Nucleus accumbens (tissue), 56 donors: ENCODE measurements at places on chromosomes 13 and 19.

DNA sequence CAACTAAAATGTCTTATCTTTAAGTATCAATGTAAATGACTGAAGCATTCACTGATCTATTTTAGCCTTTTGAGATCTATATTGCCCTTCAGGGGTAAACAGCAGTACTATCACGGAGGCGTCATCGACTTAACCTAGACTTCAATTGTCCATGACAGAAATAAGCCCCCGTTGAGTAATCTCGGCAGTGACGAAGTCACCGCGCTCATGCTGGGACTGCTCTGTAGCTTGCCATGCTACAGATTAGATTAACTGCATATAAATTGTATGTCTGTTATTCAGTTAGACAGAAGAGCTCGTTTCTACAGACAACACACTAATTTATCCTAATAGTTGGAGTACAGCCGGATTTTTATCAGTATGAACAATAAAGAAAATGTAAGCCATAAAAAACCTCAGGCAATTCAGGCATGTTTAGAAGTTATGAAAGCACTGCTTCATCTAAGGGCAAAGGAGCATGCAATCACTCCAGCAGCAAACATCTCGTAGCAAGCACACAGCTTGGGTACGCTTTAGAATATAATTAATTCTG is 56.6 kb downstream of the TUBGCP3 start:
- no peak for DNase-seq

GRCh38 chr13:110239280-110240125 is 67.5 kb downstream of the COL4A1 start:
- no peak for DNase-seq

DNA sequence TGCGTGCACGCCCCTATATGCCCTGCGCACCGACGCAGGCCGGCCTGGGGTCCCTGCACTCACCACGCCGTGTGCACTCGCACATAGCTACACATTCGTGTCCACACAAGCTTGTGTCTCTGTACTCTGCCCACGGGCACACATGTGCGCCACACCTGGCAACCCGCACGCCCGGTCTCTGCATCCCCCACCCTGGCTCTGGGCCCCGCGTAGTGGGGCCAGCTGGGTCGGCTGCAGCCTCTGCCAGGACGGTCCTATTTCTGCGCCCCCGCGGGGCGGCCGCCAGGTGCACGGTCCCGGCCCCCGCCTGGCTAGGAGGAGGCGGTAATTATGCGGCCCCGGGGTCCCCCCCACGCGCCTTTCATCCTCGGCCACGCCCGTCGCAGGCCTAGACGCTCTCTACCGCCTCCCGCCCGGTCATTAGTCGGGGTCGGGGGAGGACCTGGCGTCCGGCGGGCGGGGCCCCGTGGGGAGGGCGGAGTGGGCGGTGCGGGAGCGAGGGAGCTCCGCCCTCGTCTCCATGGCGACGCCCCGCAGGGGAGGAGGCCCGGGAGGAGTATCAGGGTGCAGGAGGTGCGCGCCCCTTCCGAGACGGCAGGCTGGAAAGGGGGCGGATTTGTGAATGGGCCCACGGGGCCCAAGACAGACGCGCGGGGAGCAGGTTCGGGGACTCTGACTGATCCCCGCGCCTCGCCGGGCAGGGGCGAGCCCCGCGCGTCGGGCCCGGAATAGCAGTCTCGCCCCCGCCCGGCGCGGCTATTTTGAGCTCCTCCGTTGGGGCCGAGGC is 2.8 kb upstream of the CIRBP start:
- peak; percentile 27 for DNase-seq

DNA sequence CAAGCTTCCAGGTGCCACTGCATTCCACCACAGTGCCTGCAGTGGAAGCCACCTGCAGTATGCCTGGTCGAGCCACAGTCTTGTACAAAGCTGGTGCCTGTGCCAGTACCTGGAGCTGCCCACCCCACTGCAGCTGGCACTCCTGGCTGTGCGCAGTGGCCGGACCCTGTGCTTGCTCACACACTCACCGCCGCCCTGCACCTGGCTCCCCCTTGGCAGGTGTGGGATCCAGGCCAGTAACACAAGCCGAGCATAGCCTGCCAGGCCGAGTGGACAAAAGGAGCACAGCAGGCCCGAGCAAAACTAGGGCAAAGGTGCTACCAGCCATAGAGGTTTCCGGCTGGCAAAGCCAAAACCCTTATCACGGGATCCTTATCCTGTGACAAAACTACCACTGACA is 18.5 kb downstream of the UGGT2 start:
- no peak for DNase-seq

- DNase-seq = no peak
Observed at GRCh38 chr19:6945733-6946132, 58.4 kb downstream of the ADGRE1 start.

DNA sequence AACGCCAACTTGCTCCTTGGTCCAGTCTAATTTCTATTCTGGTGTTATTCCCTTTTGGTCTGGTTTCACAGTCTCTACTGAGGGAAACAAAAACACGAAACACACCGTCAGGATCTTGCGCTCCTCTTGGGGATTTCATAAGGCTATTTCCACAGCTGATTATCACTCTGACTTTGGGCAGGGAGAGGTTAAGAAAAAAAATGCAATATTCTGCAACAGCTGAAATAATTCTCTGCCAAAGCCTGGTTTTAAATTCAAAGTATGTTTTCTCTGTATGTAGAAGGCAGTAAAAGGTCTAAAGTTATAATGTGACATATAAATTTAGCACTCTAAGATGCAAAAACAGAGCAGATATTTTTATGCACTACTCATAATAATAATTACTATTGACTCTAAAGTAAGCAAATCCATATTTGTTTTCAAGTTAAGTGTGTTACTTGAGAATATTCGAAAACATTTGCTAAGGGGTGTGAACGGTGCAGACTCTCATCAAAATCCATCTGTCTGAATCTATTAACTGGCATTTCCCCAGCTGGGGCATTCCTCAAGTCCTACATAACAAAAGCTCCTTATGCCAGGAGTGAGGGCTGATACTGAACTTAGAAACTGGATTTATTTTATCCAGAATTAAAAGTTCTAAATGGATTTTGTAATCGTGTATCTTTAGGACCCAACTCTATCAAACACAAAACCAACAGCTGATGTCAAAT is 38.4 kb upstream of the STARD13 start:
- DNase-seq = no peak

GRCh38 chr19:19460761-19461265 is 54.5 kb downstream of the TSSK6 start:
- DNase-seq = peak; percentile 35

- no peak for DNase-seq
Observed at GRCh38 chr13:28582892-28583240, 76.1 kb upstream of the POMP start.

- no peak for DNase-seq
Observed at GRCh38 chr13:75180805-75181455, 301.0 kb downstream of the TBC1D4 start.

GRCh38 chr19:45971260-45971902 is 2.3 kb downstream of the NOVA2 start:
- DNase-seq = no peak

- DNase-seq = no peak
Observed at GRCh38 chr13:73177017-73177416, 118.2 kb downstream of the KLF5 start.

DNA sequence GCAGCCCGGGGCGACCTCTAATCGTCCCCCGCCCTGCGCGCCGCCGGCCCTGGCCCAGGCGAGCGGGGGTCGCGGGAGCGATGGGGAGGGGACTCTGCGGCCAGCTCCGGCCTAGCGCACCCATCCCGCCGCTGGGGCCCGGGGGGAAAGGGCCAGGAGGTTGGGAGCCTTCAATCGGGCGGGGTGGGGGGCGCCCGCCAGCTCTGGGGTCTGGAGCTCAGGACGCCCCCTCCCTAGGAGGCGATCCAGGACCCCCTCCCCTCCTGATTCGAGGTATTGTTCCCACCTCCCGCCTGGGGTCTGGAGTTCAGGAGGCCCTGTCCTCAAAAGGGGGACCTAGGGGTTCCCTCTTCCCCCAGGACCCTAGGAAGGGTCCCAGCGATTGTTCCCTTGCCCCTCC is 430 bp downstream of the ZNF358 start:
- no peak for DNase-seq

DNA sequence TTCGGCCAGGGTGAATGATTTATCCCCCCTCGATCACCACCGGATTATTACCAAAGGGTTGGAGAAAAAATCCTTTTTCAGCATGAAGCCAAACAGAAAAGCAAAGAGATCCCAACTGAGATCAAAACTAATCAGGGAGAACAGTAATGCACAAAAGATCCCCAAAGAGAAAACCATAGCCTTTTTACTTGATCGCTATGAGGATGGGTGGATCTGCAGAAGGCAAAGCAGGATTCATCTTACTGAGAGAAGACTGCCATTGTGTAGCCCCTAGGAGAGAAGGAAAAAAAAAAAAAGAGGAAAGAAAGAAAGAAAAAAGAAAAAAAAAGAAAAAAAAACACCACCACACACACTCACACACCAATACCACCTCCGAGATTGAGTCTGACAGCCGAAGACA is at the start of gene FGF14:
FGF14 (minus strand) TSS at position 283 of the 400 bp plus-strand sequence.
- DNase-seq = no peak

GRCh38 chr19:52896431-52897137 is 851 bp downstream of the ZNF320 start:
- DNase-seq = peak; percentile 8

GRCh38 chr13:72805676-72806346 is 23.9 kb downstream of the PIBF1 start:
- DNase-seq = no peak

GRCh38 chr19:3538965-3539755 is at the start of gene TEKTIP1:
Gene TEKTIP1 (plus strand): TSS chr19:3539174. CDS start chr19:3539178, 4 bp downstream.
- DNase-seq = no peak

GRCh38 chr19:29477831-29478577 is 47.8 kb upstream of the VSTM2B start:
- DNase-seq = no peak

- no peak for DNase-seq
Observed at GRCh38 chr19:1699998-1700732, 47.8 kb upstream of the TCF3 start.

DNA sequence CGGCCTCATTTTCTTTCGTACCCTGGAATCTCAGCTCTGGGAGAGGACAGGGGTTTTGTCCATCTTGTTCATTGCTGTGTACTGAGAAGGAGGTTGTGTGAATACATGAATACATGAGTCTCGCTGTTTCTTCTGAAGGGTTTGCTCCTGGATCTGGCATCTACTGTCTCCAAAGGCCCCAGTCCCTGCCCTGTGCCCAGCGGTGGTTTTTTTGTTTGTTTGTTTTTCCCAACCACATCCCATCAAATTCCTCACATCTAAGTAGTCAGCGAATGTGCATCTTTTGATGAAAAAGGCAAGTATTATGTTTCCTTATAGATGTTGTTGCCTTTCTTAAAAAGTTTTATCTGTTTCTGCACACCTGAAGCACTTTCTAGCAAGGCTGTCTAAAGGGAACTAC is 12.5 kb downstream of the DCAF15 start:
- no peak for DNase-seq

GRCh38 chr13:94296471-94296870 is 183.0 kb downstream of the DCT start:
- no peak for DNase-seq

GRCh38 chr13:27250833-27251165 is 559 bp upstream of the RPL21 start:
- no peak for DNase-seq

GRCh38 chr19:41882568-41883462 is at the start of gene ARHGEF1:
Gene ARHGEF1 (plus strand): TSS chr19:41883184. CDS start chr19:41888083, 4,899 bp downstream.
- peak; percentile 24 for DNase-seq

GRCh38 chr19:49473868-49474541 is at the start of gene FLT3LG:
Gene FLT3LG (plus strand): TSS chr19:49474215. CDS start chr19:49474640, 425 bp downstream.
- DNase-seq = no peak

- no peak for DNase-seq
Observed at GRCh38 chr19:13104360-13104847, 1.7 kb upstream of the LYL1 start.

DNA sequence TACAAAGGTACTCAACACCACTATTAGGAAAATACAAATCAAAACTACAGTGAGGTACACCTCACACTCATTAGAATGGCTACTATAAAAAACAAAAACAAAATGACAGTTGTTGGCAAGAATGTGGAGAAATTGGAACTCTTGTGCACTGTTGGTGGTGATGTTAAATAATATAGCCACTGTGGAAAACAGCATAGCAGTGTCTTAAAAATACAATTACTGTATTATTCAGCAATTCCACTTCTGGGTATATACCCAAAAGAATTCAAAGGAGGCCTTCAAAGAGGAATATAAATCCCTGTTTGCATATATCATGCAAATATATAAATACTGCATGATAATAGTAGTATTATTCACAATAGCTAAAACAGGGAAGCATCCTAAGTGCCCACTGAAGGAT is 66.8 kb downstream of the CDK8 start:
- DNase-seq = no peak

DNA sequence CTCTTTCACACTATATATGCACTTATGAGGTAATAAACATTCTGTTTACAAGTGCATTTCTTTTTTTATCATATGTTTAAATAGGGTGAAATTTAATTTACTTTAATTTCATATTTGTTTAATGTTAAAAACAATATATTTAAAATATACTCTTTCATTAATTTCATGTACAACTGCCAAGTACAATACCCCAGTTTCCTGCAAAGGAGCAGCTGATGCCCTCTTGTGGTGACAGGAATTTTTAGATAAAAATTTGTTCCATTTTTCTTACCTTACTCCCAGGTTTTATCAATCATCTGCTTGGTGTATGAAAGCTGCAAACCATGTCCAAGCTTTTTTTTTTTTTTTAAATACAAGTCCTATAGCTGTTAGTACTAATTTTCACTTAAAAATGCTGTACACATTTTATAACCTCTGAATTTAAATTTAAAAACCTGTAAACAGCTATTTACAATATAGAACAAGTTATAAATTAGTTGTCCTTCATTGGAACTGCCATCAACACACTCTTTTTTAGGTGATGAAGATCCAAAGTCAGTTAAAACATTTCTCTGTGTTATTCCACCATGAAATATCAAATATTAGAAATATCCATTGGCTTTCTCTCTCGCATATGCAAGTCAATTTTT is 4.9 kb downstream of the PCDH20 start:
- no peak for DNase-seq

GRCh38 chr13:30340331-30341250 is 33.2 kb upstream of the KATNAL1 start:
- no peak for DNase-seq

DNA sequence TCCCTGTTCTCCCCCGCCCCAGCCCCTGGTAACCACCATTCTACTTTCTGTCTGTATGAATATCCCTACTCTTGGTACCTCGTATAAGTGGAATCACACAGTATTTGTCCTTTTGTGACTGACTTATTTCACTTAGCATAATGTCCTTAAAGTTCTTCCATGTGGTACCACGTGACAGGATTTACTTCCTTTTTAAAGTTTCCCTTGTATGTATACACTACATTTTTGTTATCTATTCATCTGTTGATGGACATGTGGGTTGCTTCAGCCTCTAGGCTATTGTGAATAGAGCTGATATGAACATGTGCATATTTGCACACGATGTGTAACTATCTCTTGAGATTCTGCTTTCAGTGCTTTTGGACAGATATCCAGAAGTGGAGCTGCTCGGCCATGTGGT is 59.6 kb upstream of the GJB6 start:
- DNase-seq = no peak

DNA sequence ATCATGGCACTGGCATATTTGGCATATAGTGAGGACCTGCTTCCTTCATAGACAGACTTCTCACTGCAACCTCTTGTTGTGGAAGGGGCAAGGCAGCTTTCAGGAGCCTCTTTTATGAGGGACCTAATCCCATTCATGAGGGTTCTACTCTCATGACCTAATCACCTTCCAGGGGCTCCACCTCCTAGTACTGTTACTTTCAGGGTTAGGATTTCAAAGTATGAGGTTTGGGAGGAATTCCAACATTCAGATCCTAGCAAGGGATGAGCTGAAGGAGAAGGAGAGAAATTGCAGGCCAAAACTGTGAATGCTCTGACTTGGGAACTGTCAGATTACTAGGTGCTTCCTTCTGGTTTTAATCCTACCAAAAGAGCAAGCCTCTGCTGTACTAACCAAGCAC is 87.8 kb downstream of the LMO7 start:
- no peak for DNase-seq
